ENCODE measurements at places on chromosomes 16 and 17.

DNA sequence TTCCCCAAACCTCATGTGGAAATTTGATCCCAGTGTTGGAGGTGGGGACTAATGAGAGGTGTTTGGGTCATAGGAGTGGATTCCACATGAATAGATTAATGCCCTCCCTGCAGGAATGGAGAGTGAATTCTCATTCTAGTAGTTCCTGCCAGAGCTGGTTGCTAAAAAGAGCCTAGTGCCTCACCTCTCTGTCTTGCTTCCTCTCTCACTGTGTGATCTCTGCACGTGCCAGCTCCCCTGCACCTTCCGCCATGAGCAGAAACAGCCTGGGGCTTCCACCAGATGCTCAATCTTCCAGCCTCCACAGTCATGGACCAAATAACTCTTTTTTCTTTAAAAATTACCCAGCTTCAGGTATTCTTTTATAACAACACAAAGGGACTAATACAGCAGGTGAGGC is 72.9 kb upstream of the CLEC3A start:
- no peak for DNase-seq

GRCh38 chr16:23856251-23856709 is 20.5 kb downstream of the PRKCB start:
- DNase-seq, result no peak

DNA sequence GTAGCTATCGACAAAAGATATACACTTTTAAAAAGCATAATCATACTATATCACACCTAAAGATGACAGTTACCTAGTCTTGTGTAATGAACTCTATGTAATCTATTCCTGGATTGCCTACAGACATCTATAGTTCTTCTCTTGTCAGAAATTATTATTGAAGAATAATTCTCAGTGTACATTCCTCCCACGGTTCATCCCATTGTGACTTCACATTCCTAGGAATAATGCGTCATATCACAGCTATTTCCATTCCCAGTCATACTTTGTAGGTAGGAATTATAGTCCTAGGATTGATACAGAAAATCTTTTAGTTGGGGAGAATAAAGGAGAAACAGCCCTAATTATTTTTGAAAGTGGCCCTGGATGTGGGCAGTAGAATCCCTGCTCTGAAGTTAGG is 44.0 kb upstream of the ABCC11 start:
- no peak for DNase-seq

DNA sequence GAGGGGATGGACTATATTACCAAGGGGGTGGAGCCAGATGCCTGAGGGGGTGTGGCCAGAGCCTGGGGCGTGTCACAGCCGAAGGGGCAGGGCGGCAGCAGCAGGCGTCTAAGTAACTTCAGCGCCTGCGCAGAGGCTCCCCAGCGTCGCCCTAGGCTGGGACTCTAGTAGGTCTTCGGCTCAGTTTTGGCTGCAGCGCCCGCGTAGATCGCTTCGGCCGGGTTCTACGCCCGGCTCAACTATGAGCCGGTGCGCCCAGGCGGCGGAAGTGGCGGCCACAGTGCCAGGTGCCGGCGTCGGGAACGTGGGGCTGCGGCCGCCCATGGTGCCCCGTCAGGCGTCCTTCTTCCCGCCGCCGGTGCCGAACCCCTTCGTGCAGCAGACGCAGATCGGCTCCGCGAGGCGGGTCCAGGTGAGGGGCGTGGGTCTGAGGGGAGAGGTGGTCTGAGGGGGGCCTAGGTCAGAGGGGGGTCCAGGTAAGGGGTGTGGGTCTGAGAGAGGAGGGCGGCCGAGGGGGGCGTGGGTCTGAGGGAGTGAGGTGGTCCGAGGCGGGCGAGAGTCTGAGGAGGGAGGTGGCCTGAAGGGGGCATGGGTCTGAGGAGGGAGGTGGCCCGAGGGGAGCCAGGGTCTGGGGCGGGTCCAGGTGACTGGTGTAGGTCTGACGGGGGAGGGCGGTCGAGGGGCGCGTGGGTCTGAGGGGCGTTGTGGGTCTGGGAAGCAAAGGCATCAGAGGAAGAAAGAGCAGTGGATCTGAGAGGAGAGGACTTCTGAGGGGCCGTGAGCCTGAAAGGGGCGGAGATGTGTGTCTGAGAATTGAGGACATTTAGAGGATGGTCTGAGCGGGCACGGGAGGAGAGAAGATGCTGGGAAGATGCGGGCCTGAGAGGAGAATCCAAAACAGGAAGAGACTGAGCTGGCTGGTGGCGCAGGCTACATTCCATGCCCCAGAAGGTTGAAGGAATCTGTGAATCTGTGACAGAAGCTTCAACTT is at the start of gene LPCAT2:
Gene LPCAT2 (plus strand): TSS at position 132 of the 991 bp plus-strand sequence. CDS start 110 bp downstream, at position 242.
- peak; percentile 13 for DNase-seq

DNA sequence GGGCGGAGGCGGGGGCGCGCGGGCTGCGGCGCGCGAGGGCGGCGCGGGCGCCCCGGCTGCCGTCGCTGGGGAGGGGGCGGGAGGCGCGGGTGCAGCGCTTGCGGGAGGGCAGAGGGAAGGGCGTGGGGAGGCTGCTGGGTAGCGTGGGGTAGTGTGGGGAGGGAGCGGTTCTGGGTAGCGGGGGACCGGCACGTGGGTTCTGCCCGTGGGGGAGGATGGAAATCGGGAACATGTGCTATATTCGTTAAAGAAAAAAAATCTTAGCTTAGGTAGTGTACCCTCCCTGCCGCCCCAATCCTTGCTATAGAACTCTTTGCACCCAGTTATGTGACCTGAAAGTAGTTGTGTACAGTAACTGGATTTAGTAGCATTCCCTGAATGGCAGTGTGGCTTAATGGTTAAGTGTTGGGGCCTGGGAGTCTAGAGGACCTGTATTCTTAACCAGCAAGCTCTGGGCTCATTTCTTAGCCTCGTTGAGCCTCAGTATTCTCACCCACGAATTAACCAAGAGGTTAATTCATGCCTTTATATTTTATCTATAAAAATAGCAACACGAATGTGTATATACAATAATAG is 646 bp downstream of the RABEP1 start:
- peak; percentile 35 for DNase-seq

GRCh38 chr17:76940295-76940694 is 72.1 kb downstream of the MGAT5B start:
- no peak for DNase-seq

DNA sequence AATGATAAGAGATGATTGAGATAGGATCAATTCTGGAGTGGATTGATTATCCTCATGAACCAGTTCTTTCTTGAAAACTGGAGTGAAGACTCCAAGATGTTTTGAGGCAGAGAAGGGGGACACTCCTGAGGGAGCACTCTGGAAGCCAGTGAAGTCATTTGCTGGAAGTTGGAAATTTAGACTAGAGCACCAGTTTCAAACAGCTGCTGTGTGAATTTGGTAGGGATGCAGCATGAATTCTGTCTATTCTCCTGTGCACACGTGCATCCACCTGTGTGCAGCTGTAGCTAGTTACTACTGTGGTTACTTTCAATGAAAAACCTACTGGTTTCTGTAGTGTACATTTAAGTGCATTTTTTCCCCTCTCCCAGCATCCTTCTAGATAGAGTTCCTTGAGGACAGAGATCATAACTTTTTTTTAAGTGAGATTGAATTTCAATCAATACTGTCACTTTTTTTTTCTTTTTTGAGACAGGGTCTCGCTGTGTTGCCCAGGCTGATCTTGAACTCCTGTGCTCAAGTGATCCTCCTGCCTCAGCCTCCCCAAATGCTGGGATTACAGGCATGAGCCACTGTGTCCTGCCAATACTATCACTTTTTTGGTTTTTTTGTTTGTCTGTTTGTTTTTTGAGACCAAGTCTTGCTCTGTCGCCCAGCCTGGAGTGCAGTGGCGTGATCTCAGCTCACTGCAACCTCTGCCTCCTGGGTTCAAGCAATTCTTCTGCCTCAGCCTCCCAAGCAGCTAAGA is 65.9 kb downstream of the TUBD1 start:
- DNase-seq, result no peak

- DNase-seq, result no peak
These were observed 4.5 kb downstream of the ADAMTS18 start for GRCh38 chr16:77430360-77430759.

DNA sequence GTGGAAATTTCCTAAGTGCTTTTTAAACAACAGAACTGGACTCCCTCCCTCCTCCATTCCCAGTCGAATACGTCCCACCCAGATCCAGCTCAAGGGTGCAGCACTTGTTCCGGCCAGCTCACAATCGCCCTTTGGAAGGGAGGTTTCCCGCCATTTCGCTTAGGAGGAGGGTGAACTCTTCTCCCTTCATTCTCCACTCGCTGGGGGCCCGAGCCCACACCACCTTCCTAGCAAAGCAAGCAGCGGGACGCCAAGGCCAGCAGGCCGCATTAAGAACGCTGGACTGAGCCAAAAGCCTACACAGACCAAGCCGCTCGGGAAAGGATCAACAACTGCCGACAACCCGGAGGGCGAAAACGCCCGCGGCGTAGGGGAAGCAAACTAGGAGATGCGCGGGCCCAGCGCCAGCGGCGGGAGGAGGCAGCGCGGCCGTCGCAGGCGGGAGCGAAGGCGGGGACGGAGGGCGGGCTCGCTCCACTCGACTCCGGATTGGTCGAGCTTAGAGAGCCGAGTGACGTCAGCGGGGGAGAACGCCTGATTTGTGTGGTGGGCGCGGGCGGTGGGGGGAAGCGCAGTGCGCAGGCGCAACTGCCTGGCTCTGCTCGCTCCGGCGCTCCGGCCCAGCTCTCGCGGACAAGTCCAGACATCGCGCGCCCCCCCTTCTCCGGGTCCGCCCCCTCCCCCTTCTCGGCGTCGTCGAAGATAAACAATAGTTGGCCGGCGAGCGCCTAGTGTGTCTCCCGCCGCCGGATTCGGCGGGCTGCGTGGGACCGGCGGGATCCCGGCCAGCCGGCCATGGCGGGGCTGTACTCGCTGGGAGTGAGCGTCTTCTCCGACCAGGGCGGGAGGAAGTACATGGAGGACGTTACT is at the start of gene PPM1D:
Gene PPM1D (plus strand): TSS at position 574 of the 870 bp plus-strand sequence. CDS start 222 bp downstream, at position 796.
- peak; percentile 92 for DNase-seq

DNA sequence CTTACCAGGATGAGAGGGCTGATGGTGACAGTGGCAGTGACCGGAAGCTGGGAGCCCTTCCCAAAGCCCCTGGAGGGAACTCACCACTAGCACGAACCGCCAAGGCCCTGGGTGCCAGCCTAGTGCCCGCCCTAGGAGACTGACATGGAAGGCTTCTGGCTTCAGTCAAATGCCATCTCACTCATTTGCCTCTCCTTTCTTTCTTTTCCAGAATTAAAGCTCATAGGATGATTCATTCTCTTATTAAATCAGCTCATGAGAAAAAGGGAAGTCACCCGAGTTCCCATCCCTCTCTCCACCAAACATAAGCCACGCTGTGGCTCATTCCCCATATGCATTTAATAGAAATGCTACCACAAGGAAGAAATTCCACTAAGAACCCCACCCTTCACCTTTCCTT is 12.1 kb downstream of the CUEDC1 start:
- no peak for DNase-seq

DNA sequence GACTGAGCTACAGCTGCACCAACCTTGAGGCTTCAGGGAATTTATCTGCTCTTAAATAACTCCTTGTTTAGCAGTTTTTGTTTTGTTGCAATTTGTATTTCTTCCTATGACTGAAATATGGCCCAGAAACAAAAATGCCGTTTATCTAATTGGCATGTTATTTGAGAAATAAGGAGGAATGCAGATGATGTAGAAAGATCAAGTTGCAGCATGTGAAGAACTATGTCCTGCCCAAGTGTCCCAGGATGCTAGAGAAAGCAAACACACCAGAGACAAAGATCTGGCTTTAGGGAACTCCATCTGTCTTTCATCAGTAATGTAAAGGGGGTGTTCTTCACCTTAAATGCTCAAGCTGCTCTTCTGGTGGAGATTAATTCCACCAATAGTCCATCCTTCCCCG is 29.7 kb downstream of the USP31 start:
- no peak for DNase-seq

- DNase-seq, result no peak
These were observed 25.1 kb upstream of the CCNF start for GRCh38 chr16:2404099-2404498.

- no peak for DNase-seq
These were observed 20.1 kb downstream of the GP2 start for GRCh38 chr16:20307240-20307671.

DNA sequence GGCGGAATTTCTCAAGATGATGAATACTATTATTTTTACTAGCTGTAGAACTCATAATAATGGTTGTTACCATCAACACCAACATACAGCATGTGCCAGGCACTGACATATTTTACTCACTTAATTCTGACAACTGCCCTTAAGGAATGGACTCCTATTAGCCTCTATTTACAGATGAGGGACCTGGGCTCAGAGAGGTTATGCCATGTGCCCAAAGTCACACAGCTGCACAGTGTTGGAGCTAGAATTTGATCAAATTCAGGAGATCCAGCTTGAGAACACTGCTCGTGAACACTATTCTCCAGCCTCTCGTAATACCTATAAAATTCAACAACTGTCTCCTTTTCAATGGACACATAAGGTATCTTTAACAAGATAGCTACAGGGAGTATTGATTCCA is 97.2 kb downstream of the XYLT1 start:
- no peak for DNase-seq

DNA sequence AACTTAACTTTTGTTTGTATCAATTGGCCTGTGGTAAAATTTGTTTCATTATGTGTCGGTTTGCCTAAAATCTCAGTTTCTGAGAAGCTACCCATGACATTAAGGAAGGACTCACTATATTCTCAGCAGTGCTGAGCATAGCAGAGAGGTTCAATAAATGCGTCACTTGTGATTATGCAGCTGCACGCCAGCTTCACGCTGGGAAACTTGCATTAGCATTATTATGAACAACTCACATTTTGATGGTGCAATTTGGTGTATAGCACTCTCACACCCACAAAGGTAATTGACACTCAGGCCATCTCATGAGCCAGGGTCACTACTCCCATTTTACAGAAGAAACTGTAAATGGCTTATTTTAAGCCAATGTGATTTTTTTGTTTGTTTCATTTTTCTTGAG is 80.6 kb upstream of the SALL1 start:
- DNase-seq, result no peak

DNA sequence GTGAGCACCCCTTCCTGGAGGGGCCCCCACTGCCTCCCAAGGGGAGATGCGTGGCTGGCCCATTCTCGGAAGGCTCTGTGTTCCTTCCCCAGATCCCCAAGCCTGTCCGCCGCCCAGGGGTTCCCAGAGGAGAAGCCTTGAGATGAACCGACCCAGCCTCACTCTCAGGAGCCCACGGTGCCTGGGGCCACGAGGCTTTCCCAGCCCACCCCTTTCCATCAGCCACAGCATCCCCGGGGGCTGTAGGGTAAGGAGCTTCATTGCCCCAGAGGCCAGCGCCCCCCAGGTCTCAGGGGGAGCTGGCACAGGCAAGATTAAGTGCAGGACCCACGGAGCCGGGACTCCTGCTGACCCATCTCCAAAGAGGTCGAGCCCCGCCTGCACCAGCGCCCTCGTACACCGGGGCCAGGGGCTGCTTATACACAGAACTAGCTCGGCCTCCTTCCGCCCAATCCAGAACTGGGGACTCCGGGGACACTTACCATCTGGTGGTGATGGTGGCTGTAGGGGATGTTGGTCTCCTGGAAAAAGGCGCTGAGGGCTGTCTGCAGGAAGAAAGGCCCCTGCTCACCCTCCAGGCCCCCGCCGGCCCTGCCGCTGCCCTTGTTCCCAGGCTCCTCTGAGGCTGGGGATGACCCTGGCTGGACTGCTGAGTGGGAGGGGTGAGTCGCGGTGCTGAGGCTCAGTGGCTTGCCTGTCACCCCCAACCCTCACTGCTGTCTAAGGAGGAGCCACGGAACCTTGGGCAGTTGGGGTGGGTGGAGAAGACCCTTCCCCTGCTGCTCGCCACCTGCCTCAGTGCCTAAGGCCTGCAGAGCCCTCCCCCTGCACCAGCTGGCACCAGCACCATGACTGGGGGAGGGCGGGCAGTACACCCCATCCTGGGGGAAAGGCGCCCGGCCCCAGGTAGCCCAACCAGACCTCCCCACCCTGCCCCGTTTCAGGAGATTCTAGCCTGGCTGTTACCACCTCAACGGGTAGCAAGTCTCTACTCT is 4.4 kb downstream of the UBALD1 start:
- DNase-seq, result no peak

GRCh38 chr17:49588726-49589576 is 13.3 kb downstream of the NXPH3 start:
- DNase-seq, result no peak
